Transverse colon (tissue), 4 donors: ENCODE measurements at places on chromosomes 5 and 9. TPM values are rescaled to one million over a fixed set of nuclear protein-coding genes. Genes with fewer than 3 reads are reported as not detected.
A peak's percentile ranks its signal among the peaks of the same experiment; 100 is the strongest.

The CDO1 gene
- total RNA-seq, result 10.4 TPM

The NR4A3 gene
- 0.82 TPM for total RNA-seq

The ASPN gene
- total RNA-seq, result 1.5 TPM

- DNase-seq, result no peak
Observed at GRCh38 chr5:37667846-37668245, 172.0 kb downstream of the GDNF start.

- DNase-seq, result no peak
Observed at GRCh38 chr5:66945389-66946349, 250.9 kb downstream of the CD180 start.

DNA sequence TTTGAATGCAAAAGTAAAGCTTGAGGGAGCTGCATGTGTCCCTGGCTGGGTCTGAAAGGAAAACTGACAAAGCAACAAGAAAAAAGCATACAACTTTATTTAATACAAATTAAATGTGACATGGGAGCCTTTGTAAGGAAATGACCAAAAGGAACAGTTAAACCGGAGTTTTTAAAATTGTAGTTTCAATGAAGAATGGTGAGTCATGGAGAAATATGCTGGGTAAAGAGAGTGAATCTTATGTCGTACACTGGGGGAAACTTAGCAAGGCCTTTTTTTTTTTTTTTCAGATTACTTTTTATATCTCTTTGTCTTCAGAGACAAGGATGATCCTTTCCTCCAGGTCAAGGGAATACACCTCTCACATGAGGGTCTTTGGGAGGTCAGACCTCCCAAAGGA, 50.1 kb upstream of the FBXL17 start:
- DNase-seq, result no peak

DNA sequence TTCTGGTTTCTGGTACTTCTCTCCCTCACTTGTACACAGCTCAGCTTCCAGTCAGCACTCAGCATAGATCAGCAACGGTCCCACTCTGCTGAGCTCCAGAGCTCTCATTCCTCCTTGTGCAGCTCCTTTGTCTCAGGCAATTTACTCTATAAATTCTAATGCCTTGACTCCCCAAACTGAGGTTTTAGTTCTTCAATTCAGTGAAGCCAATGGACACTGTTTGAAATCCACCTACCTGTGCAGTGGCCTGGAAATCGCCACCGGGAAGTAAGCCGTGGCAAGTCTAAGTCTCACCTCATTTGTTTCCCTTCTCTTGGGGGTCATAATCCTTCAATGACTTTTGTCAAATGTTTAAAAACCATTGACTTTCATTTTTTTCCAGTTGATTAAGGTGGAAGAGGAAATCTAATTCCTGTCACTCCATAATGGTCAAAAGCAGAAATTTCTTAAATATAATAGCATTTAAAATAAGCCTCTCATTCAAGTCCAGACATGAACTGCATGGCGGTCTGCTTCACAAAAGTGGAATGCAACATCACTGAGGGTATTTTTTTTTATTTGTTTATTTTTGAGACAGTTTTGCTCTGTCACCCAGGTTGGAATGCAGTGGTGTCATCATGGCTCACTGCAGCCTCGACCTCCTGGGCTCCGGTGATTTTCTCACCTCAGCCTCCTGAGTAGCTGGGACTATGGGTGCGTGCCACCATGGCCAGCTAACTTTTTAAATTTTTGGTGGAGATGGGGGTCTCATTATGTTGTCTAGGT, 79.6 kb downstream of the C7 start:
- no peak for DNase-seq

DNA sequence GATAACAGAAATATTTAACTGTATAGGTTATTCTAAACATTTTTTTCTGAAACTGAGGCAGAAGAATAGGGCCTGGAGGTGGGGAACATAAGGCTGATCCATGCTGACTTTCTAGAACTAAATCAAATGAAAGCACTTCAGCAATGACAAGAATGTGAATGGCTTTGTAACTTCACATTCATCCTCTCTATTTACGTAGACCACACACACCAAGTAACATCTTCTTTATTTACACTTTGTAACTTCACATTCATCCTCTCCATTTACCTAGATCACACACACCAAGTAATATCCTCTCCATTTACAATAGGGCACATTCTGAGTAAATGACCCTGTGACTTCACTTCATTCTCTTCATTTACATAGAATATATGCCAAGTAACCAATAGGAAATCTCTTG, 251.8 kb upstream of the CDH9 start:
- no peak for DNase-seq

GRCh38 chr9:133423216-133423615, 1.0 kb downstream of the ADAMTS13 start:
- no peak for DNase-seq

The ENG gene
- 19.1 TPM for total RNA-seq

GRCh38 chr5:103283120-103283519, 24.6 kb downstream of the MACIR start:
- no peak for DNase-seq

- no peak for DNase-seq
Observed at GRCh38 chr5:55316837-55317236, 9.0 kb downstream of the MTREX start.

GRCh38 chr5:32645246-32645645, 59.9 kb downstream of the SUB1 start:
- DNase-seq, result no peak

The TMEM215 gene
- not detected for total RNA-seq

DNA sequence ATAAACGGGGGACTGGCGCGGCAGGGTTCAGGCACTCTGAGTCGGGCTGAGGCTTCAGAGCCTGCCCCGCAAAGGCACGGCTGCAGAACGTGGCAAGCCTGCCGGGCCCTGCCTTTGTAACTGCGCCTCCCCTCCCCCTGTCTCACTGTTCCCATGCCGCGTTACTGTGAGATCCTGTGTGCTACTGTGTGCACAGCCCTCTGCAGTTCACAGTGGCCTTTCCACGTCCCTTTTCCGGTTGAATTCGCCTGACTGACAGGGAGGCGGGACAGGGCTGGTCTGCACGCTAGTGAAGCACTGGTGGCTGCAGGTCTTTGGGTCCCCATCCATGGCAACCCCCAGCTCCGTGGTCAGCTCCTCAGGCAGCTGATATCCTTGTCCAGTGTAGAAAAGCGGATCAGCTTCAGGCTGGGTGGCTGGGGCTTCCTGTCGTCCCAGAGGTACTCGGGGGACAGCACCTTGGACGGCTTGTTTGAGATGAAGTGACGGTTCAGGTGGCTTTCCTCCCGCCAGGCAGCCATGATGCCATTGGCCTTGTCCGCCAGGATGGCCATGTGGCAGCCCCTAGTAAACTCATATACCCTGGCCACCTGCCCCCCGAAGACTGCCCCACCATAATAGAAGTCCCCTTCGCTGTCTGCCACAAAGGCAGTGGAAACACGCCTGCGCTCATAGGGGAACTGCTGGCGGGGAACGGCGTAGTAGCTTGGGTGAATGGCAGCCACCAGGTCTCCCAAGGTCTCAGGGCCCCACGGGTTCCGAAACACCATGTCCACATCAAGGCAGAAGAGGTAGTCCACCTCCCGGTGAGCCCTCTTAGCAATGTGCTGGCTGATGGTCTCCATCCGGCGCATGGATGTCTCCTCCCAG, 10.3 kb downstream of the GBGT1 start:
- DNase-seq, result no peak

DNA sequence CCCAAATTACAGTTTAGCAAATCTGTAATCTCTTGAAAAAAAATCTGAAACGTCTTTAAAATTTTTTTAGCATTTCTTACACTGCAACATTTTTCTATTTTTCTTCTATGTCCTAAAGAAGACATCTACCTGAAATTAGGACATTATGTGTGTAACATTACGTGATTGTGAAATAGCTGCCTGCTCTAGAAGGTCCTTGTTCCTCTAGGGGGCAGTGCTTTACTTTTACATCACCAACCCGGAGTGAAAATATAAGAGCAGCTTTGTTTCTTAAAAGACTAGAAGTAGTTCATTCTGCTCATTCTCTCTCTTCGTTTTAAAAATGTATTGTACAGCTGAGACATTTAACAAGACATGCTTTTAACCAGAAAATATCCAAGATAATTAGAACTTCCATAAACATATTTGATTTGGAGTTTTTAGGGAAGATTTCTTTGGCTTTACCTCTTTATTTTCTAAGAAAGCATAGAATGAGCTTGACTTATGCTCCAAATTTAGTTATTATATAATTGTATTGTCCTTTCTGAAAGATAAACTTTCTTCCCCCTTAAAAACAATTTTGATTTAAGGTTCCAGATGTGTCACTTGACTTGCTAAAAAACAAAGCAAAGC, 48.1 kb upstream of the RIOK2 start:
- DNase-seq, result peak; percentile 18

GRCh38 chr5:136028782-136029742, at the start of gene TGFBI:
Gene TGFBI (plus strand): TSS chr5:136028988. CDS start chr5:136029056, 68 bp downstream.
- DNase-seq, result peak; percentile 69

The NDST1 gene
- 94.3 TPM for total RNA-seq

GRCh38 chr9:116685166-116685565, 1.9 kb upstream of the TRIM32 start:
- no peak for DNase-seq

The RABEPK gene
- 8.6 TPM for total RNA-seq

DNA sequence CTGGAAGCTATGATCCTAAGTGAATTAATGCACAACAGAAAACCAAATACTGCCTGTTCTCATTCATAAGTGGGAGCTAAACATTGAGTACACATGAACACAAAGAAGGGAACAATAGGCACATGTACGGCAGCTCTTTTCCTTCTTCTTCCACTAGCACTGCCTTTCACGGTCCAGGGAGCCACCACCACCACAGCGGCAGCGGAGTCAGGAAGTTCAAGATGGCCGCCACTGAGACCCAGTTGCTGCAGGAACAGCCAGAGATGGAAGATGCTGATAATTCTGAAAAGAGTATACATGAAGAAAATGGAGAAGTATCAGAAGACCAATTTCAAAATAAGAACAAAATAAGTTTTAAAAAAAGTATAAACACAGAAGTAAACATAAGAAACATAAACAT, 39.5 kb upstream of the TNFSF15 start:
- no peak for DNase-seq

The LCN15 gene
- 6.4 TPM for total RNA-seq

The PCDHB12 gene
- 0.40 TPM for total RNA-seq

The BTNL8 gene
- total RNA-seq, result 57.2 TPM

The PLPP1 gene
- 335 TPM for total RNA-seq
